ENCODE measurements at places on chromosomes 7 and 10.

DNA sequence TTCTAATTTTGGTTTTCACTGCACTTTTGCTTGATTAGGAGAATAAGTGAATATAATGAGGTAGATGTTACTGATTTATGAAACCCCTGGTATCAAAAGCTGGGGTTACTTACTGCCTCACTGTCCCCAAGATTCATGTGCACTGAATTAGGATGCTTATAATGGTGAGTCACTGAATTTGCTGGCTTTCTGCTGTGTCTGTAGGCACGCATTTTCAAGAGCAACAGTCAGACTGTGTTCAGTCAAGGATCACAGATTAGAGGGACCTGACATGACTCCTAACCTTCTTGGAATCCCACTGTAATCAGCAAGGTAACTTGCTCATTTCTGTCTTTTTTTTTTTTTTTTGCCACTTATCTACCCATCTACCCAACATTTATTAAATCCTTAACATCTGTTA, 59.7 kb downstream of the GPR85 start:
- DNase-seq, result no peak

DNA sequence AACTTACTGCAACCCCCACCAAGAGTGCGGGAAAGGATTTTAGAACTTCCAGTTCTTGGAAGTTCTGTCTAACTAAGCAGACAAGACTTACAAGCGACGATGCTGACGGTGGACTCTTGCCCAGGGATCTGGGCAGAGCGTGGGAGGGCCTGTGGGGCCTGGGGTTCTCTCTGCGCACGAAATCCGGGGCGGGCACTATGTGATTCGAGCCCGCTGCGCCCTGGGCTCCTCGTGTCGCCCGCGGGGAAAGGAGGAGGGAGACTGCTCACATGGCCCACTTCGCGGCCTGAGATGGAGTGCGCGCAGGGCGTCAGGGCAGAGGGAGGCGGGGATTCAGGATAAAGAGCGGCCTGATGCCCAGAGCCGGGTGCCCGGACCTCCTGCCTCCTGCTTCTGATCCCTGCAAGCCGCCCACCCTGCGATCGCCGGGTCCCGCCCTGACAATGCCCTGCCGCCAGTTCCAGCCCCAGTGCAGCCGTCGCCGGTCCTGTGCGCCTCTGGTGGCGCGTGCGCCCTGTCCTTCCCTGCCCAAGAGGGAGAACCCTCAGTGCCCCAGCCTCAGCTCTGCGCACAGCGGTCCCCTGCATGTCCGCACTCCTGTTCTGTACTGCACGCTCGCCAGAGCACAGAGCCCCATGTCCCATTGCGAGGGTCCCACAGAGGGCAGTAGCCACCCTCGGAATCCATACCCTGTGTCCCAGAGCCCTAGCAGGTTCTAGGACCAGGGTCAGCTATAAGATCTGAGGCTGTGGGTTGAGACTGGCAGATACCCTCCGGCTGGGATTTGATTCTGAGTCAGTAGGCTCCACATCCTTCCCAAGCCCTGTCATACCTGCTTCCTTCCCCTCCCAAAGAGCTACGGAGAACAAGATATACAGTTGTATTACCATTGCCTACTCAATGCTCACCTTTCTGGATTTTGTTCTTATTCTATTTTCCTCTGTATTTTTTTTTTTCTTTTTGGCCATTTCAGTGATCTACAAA, 99.4 kb upstream of the TMEM106B start:
- DNase-seq, result peak; percentile 14

GRCh38 chr7:47381134-47381495, 200.8 kb downstream of the TNS3 start:
- DNase-seq, result no peak

DNA sequence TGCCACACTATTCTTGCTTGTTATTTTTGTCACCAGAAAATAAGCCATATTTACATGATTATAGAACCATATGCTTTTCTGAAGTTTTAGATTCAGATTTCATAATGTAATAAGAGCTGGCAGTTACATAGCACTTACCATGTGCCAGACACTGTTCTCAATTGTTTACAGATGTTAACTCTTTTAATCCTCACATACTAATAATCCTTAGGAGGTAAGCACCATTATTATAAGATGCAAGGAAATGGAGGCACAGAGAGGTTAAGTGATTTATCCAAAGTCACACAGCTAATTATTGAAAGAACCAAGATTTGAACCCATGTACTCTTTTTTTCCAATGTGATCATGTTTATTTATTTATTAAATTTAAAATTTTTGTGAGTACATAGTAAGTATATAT, 57.2 kb downstream of the CREB5 start:
- no peak for DNase-seq

GRCh38 chr10:114548662-114549061, 109.4 kb downstream of the ABLIM1 start:
- peak; percentile 53 for DNase-seq

Data from hepatic stellate cell (primary cell).